NCI-H187 treated with DMSO at 0.1 percent for 48 hours (cell line): ENCODE measurements at places on chromosomes 1 and 21.

- DNase-seq, result no peak
Observed at GRCh38 chr1:157932069-157932468, 61.4 kb upstream of the KIRREL1 start.

- no peak for DNase-seq
Observed at GRCh38 chr21:25220954-25221353, 386.3 kb downstream of the MRPL39 start.

DNA sequence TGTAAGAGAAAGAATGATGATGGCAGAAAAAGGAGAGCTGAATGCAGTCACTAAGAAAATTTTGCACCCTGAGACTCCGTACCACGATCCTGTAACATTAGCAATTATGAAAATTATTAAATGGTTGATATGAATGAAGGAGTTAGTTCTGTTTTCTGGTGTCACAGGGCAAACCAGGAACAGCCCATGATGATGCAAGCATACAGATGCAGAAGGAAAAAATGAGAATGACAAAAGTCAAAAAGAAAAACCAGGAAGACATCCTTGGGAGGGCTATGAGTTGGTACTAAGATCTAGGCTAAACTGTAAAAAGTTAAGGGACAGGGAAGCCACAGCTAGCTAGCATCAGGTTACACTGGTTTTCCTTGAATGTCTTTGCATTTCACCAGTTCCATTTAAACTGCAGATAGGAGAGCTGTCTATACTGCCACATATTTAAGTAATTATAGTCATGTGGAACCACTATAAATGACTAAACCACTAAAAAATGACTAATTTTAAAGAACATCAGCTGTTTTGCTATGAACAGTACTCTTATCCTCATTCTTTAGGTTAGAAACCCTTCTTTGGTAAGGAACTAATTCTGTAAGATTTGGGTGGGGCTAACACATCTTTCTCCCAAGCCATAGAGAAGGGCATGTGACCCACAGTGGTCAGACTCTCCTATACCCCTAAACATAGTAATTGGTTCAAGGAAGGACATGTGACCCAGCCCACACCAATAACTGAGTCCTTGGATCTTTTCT is 11.4 kb downstream of the DOCK7 start:
- no peak for DNase-seq

GRCh38 chr1:204572923-204573922 is 57.0 kb downstream of the MDM4 start:
- DNase-seq, result no peak

DNA sequence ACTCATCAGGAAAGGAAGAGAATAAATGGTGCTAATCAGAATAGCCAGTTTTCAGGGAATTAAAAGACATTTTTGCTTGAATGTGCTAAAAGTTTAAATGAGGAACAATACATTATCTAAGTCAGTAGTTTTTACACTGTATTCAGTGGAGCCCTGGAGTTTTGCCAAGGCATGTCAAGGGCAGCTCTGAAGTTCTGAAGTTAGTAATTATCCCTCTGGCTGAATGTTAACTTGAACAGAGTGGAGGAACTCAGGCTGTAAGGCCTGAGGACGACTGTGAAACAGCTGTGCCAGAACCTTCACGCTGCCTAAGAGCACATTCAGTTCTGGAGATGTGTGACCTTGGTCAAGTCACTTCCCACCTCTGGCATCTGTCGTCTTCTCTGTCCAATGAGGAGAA is 68.1 kb downstream of the EDEM3 start:
- DNase-seq, result no peak

- no peak for DNase-seq
Observed at GRCh38 chr1:53147174-53147573, 4.7 kb upstream of the SLC1A7 start.

- DNase-seq, result no peak
Observed at GRCh38 chr1:204616641-204617040, 68.9 kb downstream of the LRRN2 start.

DNA sequence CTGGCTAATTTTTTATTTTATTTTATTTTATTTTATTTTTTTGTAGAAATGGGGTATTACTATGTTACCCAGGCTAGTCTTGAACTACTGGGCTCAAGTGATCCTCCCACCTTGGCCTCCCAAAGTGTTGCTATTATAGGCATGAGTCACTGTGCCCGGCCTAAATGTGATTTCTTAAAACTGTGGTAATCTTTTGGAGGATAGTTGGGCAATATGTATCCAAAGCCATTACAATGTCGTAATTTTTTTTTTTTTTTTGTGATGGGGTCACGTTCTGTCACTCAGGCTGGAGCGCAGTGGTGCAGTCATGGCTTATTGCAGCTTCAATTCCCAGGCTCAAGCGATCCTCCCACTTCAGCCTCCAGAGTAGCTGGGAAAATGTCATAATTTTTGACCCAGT is 14.2 kb downstream of the ETV3L start:
- DNase-seq, result no peak

DNA sequence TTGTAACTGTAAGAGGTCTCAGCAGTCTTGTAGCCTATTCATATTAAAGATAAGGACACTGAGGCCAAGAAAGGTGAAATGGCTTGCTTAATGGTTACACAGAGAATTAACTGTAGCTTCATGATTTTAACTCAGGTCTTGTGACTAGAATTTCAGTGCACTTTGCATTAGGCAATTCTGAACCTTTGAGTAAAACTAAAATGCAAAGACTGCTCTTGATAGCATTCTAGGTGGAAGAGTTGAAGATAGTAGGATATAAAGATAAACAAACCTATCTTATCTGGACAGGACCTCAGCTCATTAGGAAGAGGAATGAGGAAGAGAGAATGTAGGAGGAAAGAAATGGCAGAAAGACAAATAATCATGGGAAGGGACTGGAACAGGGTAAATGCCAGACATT is 68.6 kb upstream of the RGL1 start:
- DNase-seq, result no peak

DNA sequence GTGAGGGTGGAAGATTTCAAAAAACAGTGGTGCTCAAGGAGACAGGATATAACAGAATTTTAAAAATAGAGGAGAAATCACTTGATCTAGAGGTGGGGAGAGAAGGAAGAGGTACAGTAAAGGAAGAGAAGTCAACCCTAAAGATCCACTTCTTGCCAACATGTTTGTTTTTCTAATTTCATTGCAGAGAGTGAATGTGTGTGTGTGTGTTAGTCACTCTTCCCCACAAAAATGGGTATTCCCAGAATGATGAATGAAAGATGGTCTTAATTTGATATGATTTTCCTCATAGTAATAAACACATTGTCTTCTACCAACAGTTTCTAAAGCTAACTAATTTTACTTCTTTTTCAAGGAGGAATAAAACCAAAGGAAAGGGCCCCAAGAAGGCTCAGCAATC is 74.2 kb upstream of the NGF start:
- no peak for DNase-seq

GRCh38 chr1:75067975-75068374 is 66.2 kb upstream of the LHX8 start:
- no peak for DNase-seq

GRCh38 chr1:35657851-35658250 is 16.5 kb upstream of the PSMB2 start:
- DNase-seq, result no peak

GRCh38 chr1:180627411-180627810 is 4.4 kb upstream of the XPR1 start:
- no peak for DNase-seq

DNA sequence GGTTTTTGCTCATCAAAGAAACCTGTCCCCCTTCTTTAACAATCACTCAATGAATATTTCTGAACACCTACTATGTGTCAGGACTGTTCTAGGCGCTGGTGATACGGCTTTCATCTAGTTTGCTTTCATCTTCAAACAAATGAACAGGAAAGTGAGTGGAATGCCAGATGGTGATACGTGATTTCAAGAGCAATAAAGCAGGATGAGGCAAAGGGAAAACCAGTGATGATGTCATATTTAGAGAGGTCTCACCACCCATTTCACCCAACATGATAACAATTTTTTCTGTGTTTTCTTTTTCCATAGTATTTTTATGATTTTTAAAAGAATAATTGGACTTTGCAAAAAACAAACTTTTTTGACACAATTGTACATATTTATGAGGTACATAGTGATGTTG is 11.3 kb upstream of the SLC6A17 start:
- no peak for DNase-seq

DNA sequence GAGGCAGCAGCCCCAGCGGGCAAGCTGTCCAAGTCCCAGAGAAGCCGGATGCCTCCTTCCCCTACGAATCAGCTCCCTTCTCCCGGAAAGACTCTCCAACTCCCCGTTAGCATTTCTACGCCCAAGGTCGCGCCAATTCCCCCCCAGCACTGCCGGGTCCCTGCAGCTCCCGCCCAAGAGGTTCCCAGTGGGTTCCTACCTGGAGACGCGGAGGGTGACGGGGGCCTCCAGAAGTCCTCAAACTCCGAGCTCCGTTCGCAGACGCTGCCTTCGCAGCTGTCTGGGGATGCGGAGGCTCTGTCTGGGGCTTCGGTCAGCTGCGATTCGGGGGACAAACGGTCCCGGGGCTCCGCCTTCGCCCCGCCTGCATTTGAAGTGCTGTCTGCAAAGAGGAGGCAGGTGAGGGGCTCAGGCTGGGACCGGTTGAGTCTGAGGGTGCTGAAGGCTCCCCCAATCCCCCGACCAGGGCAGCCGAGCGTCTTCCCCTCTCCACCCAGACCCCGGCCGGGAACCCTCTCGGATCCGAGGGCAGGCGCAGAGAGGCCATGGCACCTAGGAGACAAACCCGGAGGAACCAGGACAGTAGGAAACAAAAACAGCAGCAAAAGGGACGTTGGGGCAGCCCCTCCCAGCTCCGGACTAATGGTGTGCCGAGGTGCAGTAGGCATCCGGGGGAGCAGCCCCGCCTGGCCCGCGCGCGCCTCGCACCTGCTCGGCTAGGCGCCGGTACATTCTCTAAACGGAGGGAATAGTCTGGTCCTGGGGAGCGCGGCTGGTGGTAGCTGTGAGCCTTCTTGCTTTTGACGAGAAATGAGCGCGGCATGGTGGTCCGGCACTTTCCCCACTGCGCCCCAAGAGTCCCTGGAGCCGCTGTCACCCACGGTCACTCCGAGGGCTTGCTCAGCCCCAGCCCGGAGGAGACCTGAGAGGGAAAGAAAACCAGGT is 3.8 kb downstream of the GFI1 start:
- DNase-seq, result no peak

- DNase-seq, result no peak
Observed at GRCh38 chr1:199279067-199279466, 640.2 kb downstream of the PTPRC start.

DNA sequence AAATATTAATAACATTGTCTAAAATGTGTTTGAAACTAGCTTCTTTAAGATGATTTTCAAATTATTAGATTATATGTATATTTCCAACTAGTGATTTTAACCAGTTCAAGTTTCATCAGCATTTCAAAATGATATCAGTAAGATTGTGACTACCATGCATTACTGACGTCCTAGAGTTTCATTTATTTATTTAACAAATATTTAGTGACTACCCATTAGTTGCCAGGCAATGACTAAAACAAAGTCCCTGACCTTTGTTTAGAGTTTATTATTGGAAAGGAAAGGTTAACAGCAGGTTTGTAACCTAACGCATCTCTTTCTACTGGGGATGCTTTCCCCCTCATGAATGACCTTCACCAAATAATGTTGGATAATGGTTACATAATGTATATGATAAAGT is 7.6 kb upstream of the C4BPB start:
- no peak for DNase-seq
